PC-9 (cell line): ENCODE measurements at places on chromosomes 3 and 15. TPM values are rescaled to one million over a fixed set of nuclear protein-coding genes. Genes with fewer than 3 reads are reported as not detected.

- no peak for DNase-seq
Measured at GRCh38 chr3:34066328-34066727, 267.9 kb downstream of the PDCD6IP start.

The IL20RB gene
- 3.8 and 7.2 TPM in 2 replicates for total RNA-seq

The CYP11A1 gene
- 7.1 and 9.6 TPM in 2 replicates for total RNA-seq

GRCh38 chr15:78104119-78104479 is 11.7 kb downstream of the SH2D7 start:
- DNase-seq: peak; percentile 43

- DNase-seq: no peak
Measured at GRCh38 chr15:27589260-27589659, 509.9 kb downstream of the OCA2 start.

DNA sequence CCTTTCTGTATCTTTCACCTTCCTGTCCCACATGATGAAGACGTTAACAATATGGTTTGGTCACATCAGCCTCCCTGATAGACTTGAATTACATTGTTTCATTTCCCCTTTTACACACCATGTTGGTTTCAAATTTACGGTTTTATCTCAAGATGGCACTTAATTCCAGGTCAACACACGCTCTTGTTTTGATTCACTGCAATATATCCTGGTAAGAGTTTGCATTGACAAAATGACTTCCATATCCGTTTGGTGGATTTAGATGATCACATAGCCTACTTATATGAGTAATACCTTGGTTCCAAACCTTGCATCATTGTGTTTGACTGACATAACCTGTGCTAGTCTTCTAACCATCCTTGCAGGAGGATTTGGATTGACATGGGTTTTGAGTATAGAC is 499.4 kb downstream of the ROBO1 start:
- no peak for DNase-seq

DNA sequence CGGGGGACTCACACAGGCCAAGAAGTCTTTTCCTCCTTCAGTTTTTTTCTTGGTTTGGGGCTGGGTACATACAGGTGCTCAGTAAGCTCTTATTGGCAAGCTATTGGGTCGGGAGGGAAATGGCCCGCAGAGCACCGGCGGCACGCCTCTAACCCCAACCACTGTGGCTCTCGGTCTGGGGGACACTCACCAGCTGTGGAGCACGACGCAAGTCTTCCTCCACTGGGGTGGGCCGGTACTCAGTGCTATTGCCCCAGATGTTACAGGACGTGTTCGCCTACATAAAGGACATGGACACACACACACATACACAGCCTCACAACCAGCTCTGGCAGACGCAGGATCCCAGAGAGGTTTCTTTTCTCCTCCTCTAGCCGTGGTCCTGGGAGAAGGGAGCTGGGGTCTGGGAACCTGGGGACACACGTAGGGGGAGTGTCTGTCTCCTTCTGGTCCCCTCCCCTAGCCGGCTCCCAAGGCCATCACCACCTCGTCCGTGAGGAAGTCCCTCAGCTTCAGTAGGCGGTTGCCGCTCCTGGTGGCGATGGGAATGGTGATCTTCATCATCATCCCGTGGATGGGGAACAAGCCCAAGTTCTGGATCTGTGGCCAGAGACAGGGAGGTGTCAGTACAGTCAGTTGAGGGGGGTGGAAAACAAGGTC is 33.4 kb downstream of the FEM1B start:
- no peak for DNase-seq

DNA sequence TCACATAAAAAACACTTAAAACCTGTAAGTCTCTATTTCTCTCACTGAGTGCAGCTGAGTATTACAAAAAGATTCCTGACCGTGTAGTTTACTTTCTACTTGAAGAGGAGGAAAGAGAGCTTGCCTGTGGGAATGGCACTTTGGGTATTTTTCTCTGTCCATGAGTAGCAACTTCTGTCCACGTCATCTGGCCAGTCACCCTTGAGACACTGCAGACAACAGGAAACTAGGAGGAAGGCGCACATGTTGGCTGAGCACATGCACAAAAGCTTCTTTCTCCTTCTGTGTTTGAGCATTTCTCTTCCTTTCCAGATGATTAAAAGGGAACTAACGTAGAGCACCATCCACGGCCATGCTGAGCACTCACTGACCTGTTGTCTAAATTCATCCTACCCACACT is 19.7 kb downstream of the STARD5 start:
- no peak for DNase-seq

The SPATA12 gene
- total RNA-seq: 0.43 and 0.57 TPM in 2 replicates

DNA sequence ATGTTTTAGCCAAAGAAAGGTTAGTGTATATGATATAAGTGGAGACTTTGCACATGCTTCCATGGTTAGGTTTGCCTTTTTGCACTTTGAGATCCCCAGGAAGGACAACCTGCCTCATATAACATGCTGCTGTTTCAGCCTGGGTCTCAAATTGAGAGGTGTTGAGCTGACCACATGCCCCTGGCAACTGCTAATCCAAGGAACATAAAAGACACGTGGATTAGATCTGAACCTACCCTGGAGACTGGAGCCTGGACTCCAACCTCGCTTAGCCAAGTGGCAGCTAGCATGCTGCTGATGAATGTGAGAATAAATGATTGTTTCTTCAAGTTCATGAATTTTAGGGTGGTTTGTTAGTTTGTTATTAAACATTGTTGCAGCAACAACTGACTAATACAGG is 301.8 kb upstream of the TBC1D5 start:
- no peak for DNase-seq
